ENCODE measurements at places on chromosomes 1 and 21. TPM values are rescaled to one million over a fixed set of nuclear protein-coding genes. Genes with fewer than 3 reads are reported as not detected.

- no peak for DNase-seq
Measured at GRCh38 chr1:243363832-243364231, 108.0 kb downstream of the SDCCAG8 start.

TNFRSF1B gene
- polyA plus RNA-seq: 8.6 TPM

RGS8 gene
- polyA plus RNA-seq: not detected

SLC1A7 gene
- polyA plus RNA-seq: 0.06 TPM

Data from IMR-90 (cell line).